LNCaP clone FGC (cell line): ENCODE measurements at places on chromosomes 2 and 18.

DNA sequence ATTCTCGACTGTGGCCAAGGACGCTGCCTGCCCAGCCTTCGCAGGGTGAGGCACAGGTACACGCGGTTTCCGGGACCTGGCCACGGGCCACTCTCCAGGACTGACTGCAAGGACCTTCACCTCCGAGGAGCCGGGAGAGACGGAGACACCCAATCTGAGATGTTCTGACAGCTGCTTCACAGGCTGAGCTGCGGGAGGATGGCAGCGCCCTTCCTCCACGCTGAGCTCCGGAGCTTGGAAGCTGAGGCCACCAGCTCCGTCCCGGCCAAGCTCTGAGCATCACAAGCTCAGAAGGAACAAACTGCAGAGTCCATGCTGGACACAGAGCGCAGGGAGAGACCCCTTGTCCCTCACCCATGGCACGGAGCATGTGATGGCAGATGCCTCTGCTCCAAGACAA, 71.1 kb upstream of the CTDP1 start:
- DNase-seq: no peak

DNA sequence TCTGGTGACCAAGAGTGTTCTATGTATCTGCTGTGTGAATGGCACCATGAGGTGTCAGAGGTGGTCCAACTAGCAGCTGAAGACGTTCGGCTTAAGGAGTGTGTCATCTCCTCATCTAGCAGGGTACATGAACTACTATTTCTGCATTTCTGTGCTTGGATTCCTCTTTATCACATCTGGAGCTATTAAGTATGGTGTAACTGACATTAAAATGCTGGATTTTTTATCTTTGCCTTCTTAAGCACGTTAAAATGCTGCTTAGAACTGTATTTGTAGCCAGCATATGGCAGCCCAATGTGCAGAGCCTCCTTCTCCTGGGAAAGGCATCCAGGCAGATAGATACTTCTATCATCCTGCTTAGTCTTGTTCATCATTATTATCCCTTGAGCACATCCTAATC, 409.3 kb upstream of the MMADHC start:
- no peak for DNase-seq

DNA sequence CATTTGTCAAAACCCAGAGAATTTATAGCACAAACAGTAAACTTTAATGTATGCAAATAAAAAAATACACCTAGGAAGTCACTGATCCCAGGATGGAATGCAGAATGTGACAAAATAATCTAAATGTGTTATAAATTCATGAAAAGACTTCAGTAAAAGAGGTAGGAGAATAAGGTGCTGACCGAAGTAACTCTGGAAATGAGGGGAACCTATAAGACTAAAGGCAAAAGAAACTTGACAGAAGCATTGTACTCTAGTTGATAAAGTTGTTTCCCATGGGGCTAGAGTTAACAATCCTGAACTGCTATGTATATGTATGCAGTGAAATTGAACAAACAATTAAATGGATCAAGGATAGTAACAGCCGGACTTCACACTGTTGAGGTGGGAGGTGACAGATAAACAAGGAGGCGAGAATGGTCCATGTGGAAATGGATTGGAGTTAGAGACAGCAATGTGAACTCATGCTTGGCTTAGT, 24.5 kb downstream of the IRS1 start:
- DNase-seq: no peak

- DNase-seq: no peak
Measured at GRCh38 chr2:158979772-158980171, 11.3 kb downstream of the TANC1 start.

GRCh38 chr2:137847443-137847842, 116.8 kb upstream of the HNMT start:
- DNase-seq: no peak
